CD8-positive, alpha-beta memory T cell (primary cell): ENCODE measurements at places on chromosomes 2 and 18. TPM values are rescaled to one million over a fixed set of nuclear protein-coding genes. Genes with fewer than 3 reads are reported as not detected.

The HOXD1 gene
- not detected for total RNA-seq

DNA sequence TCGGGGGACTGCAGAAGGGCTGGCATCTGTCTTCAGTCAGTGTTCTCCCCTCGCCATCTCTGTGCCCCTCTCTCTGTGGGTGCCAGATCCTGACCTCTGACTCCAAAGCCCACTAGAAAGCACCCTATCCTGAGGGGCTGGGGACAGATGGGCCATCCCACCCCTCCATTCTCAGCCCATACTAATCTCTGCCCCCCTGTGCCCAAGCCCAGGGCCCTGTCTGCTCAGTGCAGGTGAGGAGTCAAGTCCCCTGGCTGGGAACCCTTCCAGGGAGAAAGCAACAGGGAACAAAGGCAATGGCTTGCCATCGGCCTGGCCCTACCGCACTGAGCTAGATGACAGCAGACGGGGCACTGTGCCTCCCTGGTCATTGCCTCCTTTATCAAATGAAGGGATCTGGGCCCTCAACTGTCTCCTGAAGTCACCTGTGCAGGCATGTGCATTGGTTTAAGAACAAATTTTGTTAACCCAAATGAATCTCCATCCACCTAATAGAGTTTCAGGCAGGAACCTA lies 42.7 kb upstream of the ID2 start:
- DNase-seq = no peak

DNA sequence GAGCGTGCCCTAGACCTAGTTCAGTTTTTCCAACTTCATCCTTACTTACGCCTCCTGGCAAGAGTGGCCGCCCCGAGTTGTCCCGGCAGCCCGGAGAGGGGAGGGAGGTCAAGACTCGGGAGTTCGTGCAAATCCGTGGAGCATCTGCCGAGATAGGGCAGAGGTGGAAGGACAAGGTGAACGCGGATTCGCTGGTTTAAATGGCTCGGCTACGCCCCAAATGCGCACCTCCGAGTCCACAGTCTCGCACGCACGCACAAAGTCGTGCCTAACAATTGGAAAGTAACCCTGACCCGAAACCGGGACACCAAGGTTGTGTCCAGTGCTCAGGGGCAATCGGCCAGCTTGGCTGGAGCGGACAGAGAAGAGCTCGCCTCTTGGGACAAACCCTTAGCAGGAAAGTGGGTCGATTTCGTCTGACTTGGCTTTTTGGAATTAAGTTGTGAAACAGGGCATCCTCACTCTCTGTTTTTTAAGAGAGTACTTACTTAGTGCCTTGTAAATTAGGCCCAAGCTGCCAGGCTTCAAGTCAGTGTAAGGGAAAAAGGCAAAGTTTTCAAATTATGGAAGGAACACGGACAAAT lies 726 bp upstream of the SS18 start:
- no peak for DNase-seq

- DNase-seq = no peak
Observed at GRCh38 chr18:58228176-58228575, 184.2 kb downstream of the NEDD4L start.
